ACHN (cell line): ENCODE measurements at places on chromosomes 12 and 14.

GRCh38 chr12:114096461-114096860, 130.3 kb upstream of the RBM19 start:
- no peak for DNase-seq

- DNase-seq, result no peak
Measured at GRCh38 chr12:13562915-13563742, 366.6 kb downstream of the EMP1 start.

- DNase-seq, result no peak
Measured at GRCh38 chr12:61188801-61189595, 1071.2 kb upstream of the USP15 start.

DNA sequence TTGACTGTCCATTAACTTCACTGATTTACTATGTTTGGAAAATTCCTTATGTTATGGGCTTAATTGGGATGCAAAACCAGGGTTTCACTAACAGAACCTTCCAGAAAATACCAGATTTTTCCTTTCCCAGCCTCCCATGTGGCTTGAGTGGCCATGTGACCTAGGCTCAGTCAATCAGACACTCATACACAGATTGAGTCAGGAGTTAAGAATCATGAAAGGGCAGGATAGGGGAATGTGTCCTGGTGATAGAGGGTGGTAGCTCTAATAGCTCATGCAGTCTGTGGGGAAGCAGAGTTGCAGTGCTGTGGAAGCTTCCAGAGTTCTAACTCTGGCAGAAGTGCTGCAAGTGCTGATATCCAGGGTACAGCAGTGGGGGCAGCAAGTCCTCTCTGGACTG, 134.1 kb upstream of the IFNG-AS1 start:
- DNase-seq, result no peak

- DNase-seq, result no peak
Measured at GRCh38 chr14:64092940-64093339, 201.2 kb downstream of the ESR2 start.

- DNase-seq, result no peak
Measured at GRCh38 chr14:42918615-42919014, 1311.9 kb downstream of the LRFN5 start.

GRCh38 chr12:130308393-130308792, 29.3 kb upstream of the PIWIL1 start:
- DNase-seq, result no peak

DNA sequence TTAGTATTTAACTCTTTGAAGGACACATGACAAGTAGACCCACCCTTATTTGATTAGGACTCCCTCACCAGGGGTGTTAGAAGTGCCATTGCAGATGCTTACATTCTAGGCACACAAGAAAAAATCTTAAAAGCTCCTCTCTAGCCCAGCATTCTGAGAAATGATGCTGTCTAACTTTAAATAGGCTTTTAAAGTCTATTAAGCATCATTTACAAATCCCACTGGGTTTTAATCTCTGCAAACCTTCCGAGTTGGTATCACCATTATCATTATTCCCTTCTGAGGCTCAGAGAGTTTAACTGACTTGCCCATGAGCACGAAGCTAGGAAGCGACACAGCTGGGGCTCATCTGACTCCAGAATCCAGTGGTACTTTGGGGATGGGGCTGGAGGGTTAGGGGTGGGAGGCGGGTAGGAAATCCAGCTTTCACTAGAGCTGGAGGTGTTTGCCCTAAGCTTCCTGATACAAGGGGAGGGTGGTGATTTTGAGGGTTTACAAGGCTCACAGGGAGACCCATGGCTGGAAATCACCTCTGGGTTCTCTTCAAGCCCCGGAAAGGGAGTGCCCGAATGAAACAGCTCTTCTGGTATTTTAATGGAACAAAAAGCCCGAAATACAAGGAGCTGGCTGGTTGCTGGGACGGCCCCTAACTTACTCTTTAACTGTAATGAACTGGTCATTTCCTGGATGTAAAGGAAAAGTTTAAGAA, 109.2 kb upstream of the FUT8 start:
- no peak for DNase-seq

DNA sequence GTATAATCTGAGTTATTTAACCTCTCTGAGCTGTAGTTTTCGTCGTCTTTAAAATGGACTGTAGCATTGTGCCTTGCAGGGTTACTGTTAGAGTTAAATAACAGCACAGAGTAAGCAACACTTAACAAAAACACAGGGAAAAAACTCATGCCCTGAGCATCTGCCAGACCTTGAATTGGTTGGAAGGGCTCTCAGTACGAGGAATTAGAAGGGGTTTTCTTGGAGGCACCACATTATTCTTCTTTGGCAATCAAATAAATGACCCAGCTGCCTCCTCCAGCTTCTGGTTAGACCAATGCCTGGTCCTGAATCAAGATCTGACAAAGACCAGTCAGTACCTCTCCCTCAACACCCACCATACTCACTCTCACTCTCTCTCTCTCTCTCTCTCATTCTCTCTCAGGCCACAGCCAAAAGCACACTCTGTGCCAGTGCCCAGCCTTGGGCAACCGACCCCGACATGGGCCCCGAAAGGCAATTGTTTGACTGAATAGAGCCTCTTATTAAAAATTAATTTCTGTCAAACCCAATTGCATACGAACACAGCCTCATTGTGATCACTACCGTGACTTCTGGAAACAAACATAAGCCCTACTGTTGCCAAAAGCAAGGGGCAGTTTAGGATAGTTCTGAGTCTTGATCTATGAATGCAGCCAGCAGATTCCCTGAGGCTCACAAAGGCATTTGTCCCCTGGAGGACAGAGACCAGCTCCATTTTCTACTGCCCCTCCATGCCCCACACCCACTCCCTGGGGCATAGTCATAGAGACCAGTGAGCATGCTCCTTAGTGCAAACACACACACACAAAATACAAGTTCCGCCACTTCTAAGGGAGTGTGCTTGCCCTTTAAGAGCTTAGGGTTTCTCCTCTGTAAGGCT, 23.9 kb downstream of the DUSP6 start:
- no peak for DNase-seq

- peak; percentile 95 for DNase-seq
Measured at GRCh38 chr12:107515446-107515958, 170.1 kb upstream of the PWP1 start.

- DNase-seq, result no peak
Measured at GRCh38 chr12:4572680-4573079, 10.7 kb downstream of the DYRK4 start.

DNA sequence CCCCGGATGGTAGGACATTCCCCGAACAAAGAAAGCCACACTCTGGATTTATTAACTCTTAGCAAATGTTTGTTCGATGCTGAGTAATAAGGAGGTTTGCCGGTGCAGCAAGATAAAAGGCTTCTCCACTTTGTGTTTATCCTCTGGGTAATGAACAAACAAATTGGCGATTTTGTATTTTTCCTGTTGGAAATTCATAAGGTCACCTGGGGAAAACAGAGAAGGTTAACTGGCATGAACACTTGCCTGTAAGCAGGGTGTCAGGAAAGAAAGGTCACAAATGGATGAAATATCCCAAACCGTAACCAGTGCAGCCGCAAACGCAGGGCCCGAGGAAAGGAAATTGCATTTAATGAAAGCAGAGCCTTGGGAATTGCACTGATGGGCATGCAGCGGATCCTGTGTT, 132.8 kb downstream of the RMST start:
- no peak for DNase-seq

- DNase-seq, result no peak
Measured at GRCh38 chr12:124853781-124854636, 9.7 kb downstream of the SCARB1 start.

- DNase-seq, result no peak
Measured at GRCh38 chr12:94706250-94706661, 55.9 kb upstream of the TMCC3 start.

DNA sequence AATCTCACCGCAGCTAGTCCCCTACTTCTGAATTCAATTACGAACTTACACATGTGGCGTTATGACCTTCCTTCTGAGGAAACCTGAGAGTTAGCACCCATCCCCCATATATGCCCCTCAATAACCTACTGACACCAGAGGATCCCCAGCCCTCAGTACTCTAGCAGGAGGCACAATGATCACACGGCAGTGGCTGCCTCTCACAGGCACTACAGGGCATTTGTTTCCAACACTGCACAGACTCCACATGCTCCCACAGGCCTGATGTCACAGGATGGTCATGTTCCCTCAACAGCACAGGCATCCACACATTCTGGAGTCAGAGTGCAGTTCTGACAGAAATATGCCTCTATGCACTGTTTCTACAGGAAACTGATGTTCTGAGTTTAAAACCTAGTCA, 17.4 kb downstream of the PPP1CC start:
- no peak for DNase-seq

DNA sequence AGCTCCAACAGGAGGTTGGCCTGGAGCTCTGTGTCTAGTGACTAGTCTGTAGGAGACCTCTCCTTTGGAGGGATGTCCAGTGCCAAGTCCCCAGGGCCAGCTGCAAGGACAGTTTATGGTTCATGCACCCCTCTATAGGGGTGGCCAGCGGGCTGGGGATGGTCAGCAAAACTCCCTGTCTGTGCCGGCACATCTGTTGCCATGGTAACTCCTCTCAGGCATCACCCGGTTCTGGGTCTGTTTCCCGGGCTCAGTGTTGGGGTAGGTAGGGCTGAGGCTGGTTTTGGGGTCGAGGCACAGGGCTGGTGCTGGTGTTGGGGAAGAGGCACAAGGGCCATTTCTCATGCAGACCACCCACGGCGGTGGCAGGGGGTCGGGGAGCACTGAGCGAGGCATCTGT, 196.8 kb downstream of the RBM19 start:
- no peak for DNase-seq

DNA sequence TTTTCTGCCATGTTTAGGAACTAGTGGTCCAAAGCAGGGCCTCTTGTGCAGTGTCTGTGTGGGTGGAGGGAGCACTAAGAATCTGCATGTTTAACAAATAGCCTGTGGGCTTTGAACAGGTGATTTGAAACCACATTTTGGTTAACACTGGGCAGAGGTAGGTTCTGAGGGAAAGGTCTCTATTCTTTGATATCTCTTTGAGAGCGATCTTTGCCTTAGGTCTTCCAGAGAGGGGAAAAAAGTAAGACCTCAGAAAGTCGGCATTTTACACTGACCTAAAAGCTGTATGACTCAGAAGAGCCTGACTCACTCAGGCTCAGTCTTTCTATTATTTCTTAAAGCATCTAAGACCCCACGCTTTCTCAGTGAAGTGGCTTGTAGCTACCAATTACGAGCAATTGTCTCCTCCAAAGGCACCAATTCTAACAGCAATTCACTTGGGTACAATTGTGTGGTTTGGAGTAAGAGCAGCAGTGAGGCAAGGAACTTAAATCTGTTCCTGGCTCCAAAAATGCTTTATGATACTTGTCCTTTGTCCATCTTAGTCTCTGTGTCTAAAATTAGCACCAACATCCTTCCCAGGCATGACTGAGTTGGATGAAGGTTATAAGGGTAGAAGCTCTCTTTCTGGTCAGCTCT, 8.8 kb downstream of the EIF2B2 start:
- DNase-seq, result peak; percentile 50

DNA sequence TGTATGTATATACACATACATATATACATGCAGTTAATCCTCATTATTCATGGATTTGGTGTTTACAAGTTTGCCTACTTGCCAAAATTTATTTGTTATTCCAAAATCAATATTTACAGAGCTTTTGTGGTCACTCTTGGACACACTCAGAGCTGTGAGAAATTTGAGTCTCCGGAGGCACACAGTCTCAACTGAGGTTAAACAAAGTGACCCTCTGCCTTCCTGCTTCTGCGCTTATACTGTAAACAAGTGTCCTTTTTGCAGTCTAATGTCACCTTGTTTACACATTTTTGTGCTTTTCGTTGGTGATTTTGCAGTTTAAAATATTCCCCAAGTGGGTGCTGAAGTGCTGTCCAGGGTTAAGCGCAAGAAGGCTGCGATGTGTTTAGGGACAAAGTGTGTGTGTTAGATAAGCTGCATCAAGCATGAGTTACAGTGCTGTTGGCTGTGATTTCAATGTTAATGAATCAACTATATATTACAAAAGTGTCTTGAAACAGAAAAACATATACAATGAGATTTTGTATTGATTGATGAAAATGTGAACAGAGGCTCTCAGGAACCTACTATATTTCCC, 13.1 kb upstream of the LTA4H start:
- DNase-seq, result no peak
